ENCODE measurements at places on chromosomes 12 and 14.

GRCh38 chr12:3148366-3149000 lies 71.3 kb downstream of the TSPAN9 start:
- DNase-seq, result no peak

DNA sequence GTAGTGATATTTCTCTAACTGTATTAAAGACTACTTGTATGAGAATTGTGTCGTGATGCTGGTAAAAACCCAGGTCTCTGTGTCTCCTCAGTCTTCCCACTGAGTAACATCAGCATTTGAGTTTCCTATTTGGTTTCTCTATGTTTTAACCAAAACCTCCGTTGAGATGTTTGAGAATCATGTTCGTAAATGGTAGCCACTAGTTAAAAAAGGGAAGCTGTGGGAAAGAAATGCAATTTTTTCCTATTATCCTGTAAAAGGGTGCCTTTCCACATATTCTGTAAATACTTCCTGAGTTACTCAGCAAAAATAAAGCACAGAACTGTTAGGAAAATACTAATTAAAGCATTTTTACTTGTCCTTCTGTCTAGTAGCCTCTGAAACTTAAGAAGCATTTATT lies 7.0 kb downstream of the CLEC1B start:
- DNase-seq, result no peak

DNA sequence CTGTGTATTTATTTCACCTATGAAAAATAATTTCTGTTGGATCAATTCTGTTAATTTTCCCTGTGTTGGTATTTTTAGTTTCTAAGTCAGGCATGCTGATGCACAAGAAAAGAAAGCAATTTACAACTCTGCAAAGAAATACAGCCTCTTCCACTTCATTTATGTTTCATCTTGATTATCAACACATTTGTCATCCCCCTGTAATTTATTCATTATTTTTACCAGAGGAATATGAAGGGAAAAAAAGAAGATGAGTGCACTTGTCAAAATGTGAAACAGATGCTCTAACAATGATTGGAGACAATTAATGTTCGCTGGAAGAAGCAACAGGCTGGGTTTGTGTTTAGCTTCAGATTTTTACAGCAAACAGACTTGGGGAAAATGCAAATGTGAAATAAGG lies 958.5 kb upstream of the SEL1L start:
- no peak for DNase-seq

DNA sequence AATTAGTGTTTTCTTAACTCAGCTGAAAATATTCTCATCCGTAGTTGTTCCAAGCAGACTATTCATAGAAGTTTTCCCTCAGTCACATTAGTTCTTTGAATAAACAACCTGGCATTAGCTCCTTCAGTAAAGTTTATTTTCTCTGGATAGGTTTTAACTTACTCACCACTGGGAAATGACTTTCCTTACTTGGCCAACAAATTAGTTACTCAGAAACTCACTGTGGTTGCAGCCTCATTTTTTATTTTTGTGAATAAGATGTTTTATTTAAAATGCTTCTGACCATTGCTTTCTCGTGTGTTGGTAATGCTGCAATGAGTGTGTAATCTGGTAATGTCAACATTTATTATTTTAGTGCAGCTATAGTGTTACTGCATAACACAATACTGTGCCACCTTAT lies 74.9 kb downstream of the NOVA1 start:
- peak; percentile 35 for DNase-seq

DNA sequence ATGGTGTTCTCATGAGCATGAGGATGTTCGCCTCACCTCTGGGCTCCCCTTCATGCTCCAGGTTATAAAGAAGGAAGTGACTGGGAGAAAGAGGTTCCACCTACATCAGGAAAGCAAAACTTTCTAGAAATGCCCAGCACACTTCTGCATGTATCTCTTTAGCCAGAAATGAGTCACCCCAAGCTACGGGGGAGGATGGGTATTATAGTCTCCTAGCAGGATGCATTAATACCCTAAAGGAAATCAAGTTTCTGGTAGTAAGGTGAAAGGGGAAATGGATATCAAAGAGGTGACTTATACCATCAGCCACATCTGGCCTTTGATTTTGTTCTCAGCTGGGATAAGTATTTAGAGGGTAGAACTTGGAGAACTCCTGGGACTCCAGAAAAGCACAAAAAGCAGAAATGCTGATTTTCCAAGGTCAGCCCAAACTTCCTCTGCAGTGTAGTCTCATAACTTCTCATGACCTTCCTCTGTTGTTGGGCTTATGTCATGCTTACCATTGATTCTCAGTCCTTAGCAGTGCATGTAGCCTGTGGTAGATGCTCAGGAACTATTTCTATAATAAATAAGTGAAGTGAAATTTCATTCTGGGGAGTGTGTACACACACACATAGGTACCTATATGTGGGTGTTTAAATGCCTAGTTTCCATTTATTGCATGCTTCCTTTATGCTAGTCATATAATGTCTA lies 209.4 kb upstream of the CRY1 start:
- no peak for DNase-seq

DNA sequence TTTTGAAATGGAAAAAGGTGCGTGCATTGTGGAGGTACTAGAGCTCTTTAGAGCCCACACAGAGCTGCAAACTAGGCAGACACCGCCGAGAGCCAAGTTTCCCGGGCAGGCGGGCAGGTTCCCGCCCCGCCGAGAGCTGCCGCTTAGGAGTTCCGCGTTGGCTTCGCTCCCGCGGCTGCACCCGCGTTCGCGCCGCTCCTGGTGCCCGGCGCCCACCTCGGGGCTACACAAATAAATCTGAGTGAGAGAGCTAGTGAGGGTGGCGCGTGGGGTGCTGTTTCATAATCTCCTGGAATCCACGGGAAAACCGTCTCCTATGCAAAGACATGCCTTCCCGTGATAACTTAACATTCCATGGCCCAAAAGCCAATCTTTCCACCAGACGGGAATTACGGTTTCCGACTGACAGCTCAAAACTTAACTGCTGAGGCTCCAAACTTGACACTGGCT lies 645 bp downstream of the KITLG start:
- no peak for DNase-seq

DNA sequence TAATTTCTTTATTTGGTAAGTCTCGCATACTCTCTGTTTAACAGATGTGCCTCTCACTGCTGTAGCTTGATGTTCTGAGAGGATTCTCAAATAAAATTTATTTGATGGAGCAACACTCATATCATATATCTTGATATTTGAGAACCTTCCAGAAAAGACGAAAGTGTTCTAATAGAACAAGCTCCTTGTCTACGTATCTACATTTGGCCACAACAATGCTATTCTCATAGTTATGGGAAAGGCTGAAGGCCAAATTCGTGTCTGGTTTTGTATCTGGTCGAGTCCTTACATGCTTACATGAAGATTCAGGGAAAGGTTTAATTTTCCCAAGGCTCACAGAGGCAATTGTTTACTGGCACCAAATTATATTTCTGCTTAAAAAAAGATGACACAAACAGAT lies 186.7 kb upstream of the SLC38A2 start:
- DNase-seq, result peak; percentile 74

DNA sequence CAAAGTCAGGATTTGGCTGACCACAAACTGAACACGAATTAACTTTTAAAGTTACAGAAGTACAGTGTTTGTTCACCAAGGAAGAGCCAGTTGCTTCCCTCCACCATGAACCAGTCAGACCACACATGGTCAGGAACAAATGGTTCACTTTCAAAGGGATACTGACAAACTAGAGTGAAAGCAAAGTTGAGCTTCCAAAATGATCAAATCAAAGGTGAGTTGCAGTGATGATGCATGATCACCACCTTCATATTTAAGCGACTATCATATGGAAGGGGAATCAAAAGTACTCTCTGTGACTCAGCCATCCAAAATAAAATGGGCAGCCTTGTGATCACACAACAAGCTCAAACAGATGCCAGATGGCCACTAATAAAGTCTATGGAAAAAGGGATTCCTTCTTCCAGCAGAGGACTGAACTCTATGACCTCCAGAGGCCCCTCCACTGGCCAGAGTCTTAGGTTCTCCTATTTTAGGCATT lies 13.1 kb downstream of the NT5DC3 start:
- DNase-seq, result no peak

GRCh38 chr12:75550401-75551240 lies 39.2 kb upstream of the KRR1 start:
- DNase-seq, result no peak

DNA sequence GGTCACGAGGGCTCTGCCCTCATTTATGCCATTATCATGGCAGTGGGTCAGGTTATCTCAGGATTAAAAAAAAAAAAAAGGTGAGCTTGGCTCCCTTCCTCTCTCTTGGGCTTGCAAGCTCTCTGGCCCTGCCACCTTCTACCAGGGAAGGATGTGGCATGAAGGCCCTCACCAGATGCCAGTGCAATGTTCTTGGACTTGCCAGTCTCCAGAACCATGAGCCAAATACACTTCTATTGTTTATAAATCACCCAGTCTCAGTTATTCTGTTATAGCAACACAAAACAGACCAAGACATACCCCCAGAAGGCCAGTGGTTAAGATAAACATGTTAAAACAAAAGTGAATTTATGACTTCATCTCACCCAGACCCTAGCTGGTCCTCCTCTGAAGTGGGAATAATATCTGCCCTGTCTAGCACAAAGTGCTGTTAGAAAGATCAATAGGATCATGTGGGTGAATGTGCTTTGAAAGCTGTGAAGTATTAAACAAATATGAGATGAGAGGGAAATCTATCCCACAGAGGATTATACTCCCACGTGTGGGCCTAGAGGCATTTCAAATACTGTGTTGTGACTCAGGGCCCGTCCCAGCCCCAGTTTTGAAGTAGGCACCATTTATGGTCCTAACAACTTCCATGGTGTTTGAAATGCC lies 88.6 kb downstream of the NINJ2 start:
- no peak for DNase-seq

DNA sequence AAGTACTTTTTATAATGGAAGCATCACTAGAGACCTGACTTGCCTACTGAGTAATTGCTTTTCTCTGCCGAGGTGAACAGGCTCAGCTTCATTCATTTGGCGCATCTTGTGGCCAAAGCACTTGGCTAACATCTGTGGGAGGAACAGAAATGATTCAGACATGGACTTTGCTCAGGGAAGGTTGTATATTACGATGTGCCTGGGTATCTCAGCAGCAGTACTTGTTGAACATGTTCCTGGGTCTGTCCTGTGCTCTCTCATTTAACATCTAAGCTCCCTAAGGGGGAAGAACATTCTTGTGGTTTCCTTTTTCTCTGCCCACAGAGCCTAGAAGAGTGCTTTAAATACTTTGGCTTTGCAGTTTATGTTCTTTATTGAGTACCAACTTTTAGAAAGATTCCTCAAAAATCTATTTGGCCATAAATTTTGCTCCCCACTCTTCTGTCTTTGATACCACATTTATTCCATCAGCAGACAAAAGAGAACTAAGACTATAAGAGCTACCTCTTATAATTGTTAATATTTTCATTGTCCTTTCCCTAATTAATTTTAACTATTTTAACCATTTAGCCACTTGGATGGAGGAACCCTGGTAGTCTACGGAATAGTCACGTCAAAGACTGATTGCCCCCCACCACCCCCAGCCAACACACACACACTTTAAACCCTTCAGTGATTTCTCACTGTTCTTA lies 101.2 kb upstream of the EGLN3 start:
- DNase-seq, result no peak

DNA sequence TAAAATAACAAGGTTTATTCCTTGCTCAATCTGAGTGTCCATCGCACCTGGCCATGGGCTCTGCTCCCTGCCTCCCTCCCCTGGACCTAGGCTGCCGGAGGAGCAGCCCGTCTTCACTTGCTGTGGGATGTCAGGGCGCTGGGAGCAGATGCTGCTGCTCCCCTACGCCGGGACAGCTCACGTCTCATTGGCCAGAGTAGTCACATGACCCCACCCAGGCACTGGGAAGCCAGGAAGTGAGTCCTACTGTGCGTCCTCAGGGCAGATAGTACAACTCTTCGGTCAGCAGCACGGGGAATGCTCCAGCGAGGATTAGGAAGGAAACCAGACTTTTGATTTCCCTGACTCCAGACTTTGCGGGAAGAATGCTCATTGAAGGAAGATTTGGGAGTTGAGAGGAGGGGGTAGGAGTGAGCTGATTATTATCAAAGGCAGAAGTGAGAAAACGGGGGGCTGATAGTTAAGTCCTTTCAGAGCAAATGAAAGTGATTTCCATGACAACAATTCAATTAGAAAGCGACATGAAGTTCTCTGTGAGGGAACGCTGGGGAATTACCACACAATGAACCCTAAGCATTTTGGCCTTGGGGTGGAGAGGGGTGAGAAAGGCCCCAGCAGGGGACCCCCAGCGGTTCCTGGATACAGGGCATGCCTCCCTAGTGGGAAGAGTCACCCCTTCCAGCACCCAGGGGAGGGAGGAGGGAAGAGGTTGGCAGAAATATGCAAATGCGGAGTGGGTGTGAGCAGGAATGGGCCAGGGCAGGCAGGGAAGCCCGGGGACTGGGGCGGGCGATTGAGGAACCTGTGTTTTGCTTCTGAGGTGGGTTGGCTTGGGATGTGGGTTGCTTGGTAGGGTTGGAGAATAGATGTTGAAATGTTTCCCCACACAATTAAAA lies 215.5 kb downstream of the AACS start:
- no peak for DNase-seq

GRCh38 chr12:104292872-104293794 lies 10.4 kb upstream of the EID3 start:
- no peak for DNase-seq

DNA sequence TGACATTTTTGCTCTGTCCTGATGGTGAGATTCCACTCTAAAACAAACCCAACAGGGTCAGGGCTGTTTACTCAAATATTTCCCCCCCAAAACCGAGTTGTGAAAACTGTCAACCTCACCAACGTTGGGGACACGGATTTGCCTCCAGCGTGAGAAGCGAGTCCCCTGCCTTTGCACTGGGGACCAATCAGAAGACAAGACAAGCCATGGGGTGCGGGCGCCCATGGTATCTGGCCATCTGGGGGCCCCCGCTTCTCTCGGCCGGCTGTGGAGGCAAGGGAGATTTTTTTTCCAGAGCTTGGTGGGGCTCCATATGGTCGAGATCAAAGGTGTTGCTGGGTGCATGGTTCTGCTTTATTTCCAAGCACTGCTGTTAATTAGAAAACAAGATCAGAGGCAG lies 272.1 kb downstream of the BCL11B start:
- DNase-seq, result no peak

- peak; percentile 22 for DNase-seq
These were observed 73.6 kb downstream of the TESC start for GRCh38 chr12:117025481-117026151.
